Right ventricle myocardium inferior (tissue), 1 donor: ENCODE measurements at places on chromosomes 13 and 19. TPM values are rescaled to one million over a fixed set of nuclear protein-coding genes. Genes with fewer than 3 reads are reported as not detected.

DNA sequence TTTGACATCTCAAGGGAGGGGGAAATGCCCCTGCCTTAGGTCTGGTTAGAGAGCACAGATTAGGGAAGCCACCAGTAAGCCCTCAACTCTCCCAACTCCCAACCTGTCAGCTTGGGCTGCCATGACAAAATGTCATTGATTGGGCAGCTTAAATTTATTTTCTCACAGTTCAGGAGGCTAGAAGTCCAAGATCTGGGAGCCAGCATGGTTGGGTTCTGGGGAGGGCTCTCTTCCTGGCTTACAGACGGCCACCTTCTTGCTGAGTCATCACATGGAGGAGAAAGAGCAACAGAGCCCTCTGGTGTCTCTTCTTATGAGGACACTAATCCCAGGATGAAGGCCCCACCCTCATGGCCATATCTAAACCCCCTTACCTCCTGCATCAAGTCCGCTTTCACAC lies 24.2 kb downstream of the C19orf12 start:
- DNase-seq, result no peak

GRCh38 chr19:11722414-11722813 lies 16.3 kb downstream of the ZNF823 start:
- DNase-seq, result no peak

- no peak for DNase-seq
Measured at GRCh38 chr19:4541114-4541805, 1.4 kb upstream of the LRG1 start.

DNA sequence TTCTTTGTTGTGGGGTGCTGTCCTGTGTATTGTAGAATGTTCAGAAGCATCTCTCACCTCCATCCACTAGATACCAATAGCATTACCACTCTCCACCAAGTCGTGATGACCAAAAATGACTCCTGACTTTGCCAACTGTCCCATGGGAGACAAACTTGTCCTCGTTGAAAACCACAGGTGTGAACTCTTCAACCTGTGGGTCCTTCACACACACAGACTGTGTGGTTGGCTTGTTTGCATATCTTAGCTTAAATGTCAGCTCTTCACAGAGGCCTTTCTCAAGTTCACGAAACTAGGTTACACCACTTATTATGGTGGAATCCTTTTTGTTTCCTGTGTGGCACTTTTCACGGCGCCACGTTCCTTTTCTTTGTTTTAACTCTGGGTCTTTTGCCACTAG lies 6.8 kb downstream of the GPC5 start:
- no peak for DNase-seq

- no peak for DNase-seq
Measured at GRCh38 chr13:107023335-107023734, 455.4 kb upstream of the ARGLU1 start.

DNA sequence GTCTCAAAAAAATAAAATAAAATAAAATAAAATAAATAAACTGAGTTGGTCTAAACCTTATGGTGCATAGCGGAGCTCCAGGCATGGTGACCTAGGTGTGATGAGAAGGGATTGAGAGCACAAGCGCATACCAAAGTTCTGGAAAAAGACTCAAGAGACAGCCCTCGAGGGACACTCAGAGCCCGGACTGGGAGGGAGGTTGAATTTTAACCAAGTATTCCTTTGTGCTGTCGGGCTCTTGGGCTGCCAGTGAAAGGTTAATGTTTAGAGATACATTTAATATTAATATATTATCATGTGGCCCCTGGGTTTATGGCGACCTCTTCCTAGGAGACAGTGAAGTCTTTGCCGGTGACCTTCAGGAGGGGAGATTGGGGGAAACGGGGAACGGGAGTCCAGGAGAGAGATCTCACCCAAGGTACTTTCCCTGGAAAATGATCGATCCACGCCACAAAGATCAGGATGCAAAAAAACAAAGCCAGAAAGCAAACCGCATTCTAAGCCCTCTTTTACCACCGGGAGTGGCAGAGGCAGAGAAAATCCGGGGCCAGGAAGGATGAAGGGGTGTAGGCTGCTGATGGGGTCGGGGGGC lies 1.6 kb downstream of the FUT6 start:
- no peak for DNase-seq

GRCh38 chr19:48633148-48634035 lies 3.8 kb downstream of the DBP start:
- peak; percentile 55 for DNase-seq

DNA sequence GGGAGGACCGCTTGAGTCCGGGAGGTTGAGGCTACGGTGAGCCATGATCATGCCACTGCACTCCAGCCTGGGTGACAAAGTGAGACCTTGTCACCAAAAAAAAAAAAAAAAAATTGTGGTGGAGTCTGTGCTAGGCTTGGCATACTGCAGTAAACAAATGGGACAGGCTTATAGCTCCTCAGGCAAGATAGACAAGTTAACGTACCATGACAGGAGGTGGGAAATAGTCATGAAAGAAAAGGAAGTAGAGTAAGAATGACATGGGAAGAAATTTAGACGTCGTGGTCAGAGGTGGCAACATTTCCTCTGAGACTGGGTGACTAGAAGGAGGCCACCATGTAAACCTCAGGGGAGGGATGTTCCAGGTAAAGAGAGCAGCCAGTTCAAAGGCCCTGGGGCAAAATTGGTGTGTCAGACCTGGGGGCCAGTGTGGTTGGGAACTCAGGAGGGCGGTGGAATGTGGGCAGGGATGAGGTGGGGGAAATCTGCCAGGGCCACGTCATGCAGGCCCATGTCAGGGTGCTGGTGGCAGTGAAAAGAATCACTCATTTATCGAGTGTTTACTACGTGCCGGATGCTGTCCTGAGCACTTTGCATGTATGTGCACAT lies 5.6 kb downstream of the SNRPA start:
- no peak for DNase-seq

Gene POU2F2
- 1.5 TPM for total RNA-seq

- DNase-seq, result no peak
Measured at GRCh38 chr13:43229506-43229905, 206.1 kb downstream of the DNAJC15 start.

Gene ITGBL1
- total RNA-seq, result 8.6 TPM

- DNase-seq, result no peak
Measured at GRCh38 chr13:50993371-50993770, 83.8 kb downstream of the RNASEH2B start.

DNA sequence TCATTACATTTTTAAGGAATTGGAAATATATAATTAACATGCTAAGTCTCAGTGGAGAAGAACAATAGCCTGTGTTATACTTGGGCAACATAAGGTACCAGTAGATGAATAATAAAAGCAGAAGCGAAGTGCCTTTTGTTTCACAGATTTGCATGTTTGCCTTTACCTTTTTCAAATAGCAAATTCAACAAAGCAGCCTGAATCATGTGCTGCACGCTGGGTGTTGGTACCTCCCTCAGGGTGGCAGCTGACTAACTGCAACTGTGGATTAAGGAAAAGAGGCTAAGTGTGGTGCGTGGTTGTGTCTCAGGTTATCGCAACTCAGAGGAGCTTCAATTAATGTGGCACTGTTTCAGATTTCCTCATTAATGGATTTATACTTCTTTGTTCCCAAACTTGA lies 189.0 kb downstream of the LMO7 start:
- DNase-seq, result no peak

Gene CNN2
- 69.3 TPM for total RNA-seq
